ENCODE measurements at places on chromosomes 1 and 21.

- DNase-seq = no peak
Measured at GRCh38 chr1:172827301-172827700, 168.4 kb downstream of the FASLG start.

GRCh38 chr1:202038688-202039346 lies 28.4 kb downstream of the ELF3 start:
- DNase-seq = no peak

DNA sequence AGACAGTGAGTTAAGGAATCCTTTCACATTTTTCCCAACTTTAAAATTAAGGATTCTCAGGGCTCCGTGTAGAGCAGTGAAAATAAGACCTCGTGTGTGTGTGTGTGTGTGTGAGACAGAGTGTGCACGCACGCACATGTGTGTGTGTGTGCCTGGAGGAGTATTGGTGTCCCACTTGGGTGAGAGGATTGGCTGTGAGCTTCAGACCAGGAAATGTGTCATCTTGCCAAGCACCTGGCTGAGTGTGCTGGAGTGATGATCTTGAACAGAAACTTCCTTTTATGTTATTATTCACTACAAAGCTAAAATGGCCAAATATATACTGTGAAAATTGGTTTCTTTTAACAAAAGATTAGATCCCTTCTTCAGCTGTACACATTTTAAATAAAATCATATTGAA lies 35.2 kb upstream of the NTPCR start:
- no peak for DNase-seq

GRCh38 chr1:206117151-206117948 lies at the start of gene AVPR1B:
Gene AVPR1B, minus strand, starts transcription at chr1:206117388. Its CDS starts 498 bp downstream, at chr1:206116890.
- peak; percentile 55 for DNase-seq

DNA sequence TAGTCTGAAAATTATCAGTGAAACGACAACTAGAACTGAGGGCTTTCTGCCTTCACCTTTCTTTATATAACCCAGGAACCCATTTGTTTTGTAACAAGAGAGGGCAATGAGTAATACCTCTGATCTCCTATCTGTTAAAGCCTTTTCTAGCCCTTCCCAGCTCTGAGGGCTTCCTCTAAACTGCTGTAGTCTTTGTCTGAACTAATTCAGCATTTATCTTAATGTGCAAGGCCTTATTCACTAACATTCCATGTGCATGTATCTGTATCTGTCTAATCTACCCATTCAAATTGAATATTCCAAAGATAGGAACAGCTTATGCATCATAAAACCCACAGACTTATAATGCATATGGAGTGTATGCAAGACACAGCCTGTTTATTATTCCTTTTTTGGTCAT lies 167.1 kb downstream of the LYPLAL1 start:
- no peak for DNase-seq

DNA sequence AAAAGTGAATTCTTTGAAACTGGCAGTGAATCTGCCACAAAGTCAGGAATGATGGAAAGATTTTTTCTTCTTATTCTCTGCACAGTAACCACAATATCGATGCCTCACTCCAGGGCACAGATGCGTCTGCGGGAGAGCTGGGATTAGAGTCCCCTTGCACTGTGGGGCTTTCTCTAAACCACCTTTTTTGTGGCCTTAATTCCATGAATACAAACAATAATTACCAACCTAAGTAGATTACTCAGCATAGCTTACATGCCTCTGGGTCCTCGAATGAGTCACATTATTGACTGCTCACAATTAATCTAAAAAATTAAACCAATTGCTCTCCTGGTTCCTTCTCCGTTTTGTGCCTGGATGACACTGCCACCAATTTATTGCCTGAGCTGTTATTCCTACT lies 125.8 kb downstream of the KAZN start:
- no peak for DNase-seq

DNA sequence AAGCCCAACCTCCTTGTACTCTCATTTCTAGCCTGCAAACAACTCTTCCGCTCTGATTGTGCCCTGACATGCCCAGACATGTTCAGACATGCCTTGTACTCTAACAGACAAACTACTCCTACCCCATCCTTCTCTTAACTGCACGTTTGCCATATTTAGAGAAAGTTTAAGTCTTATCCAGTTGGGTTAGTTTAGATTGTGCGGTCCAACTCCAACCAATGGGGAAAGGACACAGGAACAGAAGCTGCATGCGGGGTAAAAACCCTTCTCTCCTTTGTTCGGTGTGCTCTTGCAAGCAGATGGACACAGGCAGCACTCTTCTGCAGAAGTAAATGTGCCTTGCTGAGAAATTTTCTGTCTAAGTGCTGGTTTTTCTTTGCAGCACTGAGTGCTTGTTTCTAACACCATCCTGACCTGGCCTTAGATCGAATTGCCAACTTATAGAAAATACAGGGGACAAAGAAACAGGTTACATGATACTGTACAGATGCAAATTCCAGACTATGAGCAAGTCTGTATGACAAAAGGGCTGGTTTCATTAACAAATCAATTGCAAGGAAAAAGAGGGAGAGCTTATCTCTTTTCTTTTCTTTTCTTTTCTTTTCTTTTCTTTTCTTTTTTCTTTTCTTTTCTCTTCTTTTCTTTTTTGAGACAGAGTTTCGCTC lies 35.8 kb upstream of the IFNGR2 start:
- DNase-seq = no peak

GRCh38 chr1:198937231-198938031 lies 298.6 kb downstream of the PTPRC start:
- DNase-seq = no peak

- DNase-seq = no peak
Measured at GRCh38 chr21:24375201-24375600, 1232.1 kb downstream of the MRPL39 start.

DNA sequence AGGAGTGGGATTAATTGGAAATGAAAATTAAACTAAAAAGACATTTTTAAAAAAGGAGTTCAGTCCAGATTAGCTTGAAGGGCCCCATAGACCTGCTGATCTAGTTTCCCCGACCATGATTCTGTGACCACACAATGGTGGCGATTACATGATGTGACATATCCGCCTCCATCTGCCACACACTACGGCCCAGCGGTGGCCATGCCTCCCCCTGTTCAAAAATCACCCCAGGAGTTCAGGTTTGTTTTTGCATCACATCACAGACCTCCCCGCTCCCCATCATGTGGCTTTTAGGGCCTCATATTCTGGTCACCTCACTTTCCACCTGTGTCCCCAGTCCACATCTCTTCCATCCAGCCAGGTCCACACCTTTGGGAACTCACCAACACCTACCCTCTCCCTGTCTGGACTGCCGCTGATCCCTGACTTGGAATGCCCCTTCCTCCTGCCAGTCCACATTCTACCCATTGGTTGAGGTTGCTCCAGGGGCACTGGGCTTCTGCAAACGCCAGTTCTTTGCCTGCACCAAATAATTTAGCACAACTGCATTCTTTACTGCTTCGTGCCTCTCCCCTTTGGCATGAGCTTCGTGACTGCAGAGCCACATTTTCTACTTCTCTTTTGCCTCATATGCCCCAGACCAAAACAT lies 38.9 kb downstream of the CD247 start:
- DNase-seq = no peak

GRCh38 chr1:112718691-112719418 lies 3.7 kb upstream of the PPM1J start:
- no peak for DNase-seq

GRCh38 chr1:156122519-156123355 lies 8.2 kb downstream of the LMNA start:
- no peak for DNase-seq

Measured in NCI-H187 treated with DMSO at 0.1 percent for 48 hours (cell line).